Upper lobe of left lung (tissue), 6 donors: ENCODE measurements at places on chromosomes 2 and 18.
A peak's percentile ranks its signal among the peaks of the same experiment; 100 is the strongest.

- no peaks in the 10 kb centered on the region for H3K27me3 ChIP-seq
- H3K27ac ChIP-seq: no peak overlapping the region
- H3K4me1 ChIP-seq: peaks cover 10% of the 10 kb centered on the region
- H3K4me3 ChIP-seq: no peak overlapping the region
- no peak for DNase-seq
Observed at GRCh38 chr2:235132651-235133050, 180.8 kb downstream of the SH3BP4 start.

GRCh38 chr2:102063487-102063911, 71.7 kb downstream of the IL1R2 start:
- DNase-seq: peak; percentile 91
- H3K4me1 ChIP-seq: peaks cover 55% of the 10 kb centered on the region
- H3K36me3 ChIP-seq: no peaks in the 10 kb centered on the region
- H3K27me3 ChIP-seq: no peaks in the 10 kb centered on the region
- no peak overlapping the region for H3K4me3 ChIP-seq
- H3K27ac ChIP-seq: peak overlapping the region; percentile 86

DNA sequence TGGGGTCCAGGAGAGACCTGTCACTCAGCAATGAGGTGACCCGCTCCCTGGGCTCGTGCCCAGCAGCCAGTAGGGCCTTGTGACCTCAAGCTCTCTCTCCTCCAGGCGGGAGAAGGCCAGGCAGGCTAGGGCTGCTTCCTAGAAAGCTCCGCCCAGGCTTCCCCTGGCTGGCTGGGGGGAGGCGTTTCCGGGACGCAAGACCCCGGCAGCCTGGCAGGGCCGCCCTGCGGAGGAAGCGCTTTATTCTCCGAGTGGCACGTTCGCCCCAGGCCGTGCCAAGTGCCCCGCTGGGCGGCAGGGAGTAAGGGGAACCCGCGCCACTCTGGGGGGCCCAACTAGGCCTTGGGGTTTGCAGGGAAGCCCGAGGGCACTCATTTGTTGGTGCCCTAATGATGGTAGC, 21.2 kb upstream of the EPAS1 start:
- no peaks in the 10 kb centered on the region for H3K36me3 ChIP-seq
- H3K27me3 ChIP-seq: no peaks in the 10 kb centered on the region
- peak overlapping the region; percentile 60 for H3K27ac ChIP-seq
- H3K4me3 ChIP-seq: no peak overlapping the region
- H3K4me1 ChIP-seq: peaks cover 34% of the 10 kb centered on the region

DNA sequence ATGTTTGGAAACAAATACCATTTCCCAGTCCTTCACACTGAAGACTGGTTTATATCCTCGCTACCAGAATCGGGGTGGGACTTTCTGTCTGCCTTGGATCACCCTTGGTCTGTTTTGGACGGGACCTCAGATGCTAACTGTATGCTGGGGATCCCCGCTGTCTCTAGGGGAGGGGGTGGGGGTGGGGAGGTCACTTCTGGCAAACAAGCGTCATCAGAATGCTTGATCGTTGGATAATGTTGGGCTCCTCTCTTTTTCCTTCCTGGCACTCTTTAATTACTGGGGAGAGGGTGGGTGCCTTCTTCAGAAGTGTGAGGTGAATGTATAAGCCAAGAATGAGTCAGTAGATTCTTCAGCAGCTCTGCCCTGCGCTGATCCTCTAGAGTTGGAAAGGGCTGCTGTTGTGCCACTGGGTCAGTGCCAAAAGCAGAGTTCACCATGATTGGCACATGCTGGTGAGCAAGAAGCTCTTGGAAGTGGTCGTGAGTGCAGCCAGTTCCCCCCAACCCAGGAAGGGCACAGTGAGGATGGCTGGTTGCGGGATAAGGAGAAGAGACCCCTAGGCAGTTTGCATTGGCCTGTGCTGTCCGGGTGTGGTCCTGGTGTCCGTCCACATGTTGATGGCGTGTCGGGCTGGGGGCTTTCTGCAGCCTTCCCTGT, 32.2 kb downstream of the DGKD start:
- no peak overlapping the region for H3K4me3 ChIP-seq
- H3K4me1 ChIP-seq: peaks cover 49% of the 10 kb centered on the region
- peaks cover 13% of the 10 kb centered on the region for H3K36me3 ChIP-seq
- no peaks in the 10 kb centered on the region for H3K27me3 ChIP-seq

DNA sequence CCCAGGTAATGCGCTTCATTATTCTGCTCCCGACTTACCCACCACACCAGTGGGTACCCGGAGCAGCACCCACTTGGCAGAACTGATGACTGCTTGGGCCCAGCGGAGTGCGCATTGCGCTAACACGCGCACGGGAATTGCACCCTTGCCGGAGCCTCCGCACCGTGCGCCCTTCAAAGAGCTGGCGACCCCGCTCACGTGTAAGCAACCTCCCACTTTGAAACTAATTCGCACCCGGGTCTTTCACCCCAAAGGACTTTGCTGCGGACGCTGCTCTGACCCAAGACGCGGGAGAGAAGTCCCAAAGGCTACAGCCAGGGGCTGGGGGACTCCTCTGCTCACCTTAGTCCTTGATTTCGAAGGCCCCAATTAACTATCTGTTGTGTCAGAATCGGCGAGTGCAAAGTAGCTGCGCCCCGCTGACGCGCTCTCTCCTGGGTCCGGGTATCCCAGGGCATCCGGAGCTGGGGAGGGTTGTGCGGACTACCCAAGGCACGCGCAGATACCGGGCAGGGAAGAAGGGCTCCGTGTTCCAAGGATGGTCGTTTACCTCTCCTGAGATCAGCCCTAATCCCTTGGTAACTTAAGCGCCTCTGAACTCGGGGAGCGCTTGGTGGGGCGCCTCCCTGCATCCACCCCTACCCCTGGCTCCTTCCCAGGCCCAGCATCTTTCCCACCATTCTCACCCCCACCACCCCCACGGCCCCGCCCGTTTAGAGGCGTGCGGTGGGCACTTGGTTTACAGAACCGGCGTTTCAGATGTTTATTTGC, 13.1 kb upstream of the SATB2 start:
- no peak for DNase-seq
- H3K4me3 ChIP-seq: no peak overlapping the region
- no peak overlapping the region for H3K27ac ChIP-seq

GRCh38 chr2:150532879-150533278, 45.4 kb upstream of the RND3 start:
- H3K36me3 ChIP-seq: no peaks in the 10 kb centered on the region
- no peaks in the 10 kb centered on the region for H3K4me1 ChIP-seq
- H3K27me3 ChIP-seq: no peaks in the 10 kb centered on the region
- H3K27ac ChIP-seq: no peak overlapping the region
- DNase-seq: no peak

- no peak overlapping the region for H3K4me3 ChIP-seq
- no peak overlapping the region for H3K27ac ChIP-seq
- no peaks in the 10 kb centered on the region for H3K27me3 ChIP-seq
- DNase-seq: no peak
Observed at GRCh38 chr2:178512484-178512883, 32.2 kb downstream of the PLEKHA3 start.

- H3K27me3 ChIP-seq: no peaks in the 10 kb centered on the region
- no peak for DNase-seq
- no peak overlapping the region for H3K4me3 ChIP-seq
- H3K27ac ChIP-seq: peak overlapping the region; percentile 53
- H3K36me3 ChIP-seq: no peaks in the 10 kb centered on the region
Observed at GRCh38 chr18:7207366-7207915, 23.4 kb upstream of the LRRC30 start.

DNA sequence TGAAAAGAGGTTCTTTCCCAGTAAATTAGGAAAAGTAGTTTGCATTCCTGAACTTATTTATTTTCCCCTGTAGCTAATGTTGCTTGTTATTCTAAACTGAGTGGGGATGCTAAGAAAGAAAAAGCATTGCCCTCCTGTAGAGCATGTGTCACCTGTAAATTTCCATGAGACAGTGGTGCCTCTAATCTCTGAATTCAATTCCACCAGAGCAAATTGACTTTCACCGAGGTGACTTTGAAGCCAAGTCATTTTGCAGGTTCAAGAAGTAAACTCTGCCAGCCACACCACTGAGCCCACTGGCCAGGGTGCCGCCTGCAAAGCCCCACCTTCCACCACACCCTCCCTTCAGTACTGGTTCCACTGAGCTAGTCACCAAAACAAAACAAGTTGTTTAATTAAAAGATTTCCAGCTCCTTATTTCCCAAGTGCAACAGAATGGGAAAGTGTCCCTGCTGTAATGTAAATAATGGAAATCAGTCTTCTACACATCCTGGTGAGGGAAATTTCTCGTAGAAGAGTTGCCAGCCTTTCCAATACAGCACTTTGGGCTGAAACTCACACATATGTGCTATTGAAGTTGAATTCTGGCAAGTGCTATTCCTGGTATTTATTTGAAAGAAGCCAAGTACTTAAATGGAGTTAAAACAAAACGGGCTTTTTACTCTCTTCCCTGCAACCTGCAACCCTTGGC, 254.8 kb downstream of the RNF152 start:
- H3K27me3 ChIP-seq: no peaks in the 10 kb centered on the region
- peaks cover 16% of the 10 kb centered on the region for H3K4me1 ChIP-seq
- no peak overlapping the region for H3K4me3 ChIP-seq
- H3K36me3 ChIP-seq: no peaks in the 10 kb centered on the region

- DNase-seq: no peak
- H3K27me3 ChIP-seq: no peaks in the 10 kb centered on the region
- H3K4me1 ChIP-seq: no peaks in the 10 kb centered on the region
- no peak overlapping the region for H3K4me3 ChIP-seq
- peak overlapping the region; percentile 18 for H3K27ac ChIP-seq
Observed at GRCh38 chr2:109513749-109514588, 99.8 kb downstream of the SEPTIN10 start.

DNA sequence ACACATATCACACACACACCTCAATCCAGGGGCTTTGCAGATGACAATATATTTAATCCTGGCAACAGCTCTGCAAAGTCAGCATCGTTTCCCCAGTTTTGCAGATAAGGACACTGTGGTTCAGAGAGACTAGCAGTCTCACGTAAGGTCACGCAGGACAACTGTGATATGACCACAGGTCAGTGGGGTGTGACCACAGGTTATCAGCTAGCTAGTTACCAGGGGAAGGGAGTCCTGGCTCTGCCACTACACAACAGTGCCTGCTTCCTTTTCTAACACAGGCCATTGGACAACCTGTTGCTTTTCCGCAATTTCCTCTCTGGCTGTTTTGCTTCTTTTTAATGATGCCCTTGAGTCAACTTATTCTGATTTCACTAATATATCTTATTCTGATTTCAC, 33.3 kb downstream of the RBMS1 start:
- H3K27ac ChIP-seq: no peak overlapping the region
- DNase-seq: no peak
- peaks cover 54% of the 10 kb centered on the region for H3K4me1 ChIP-seq
- no peaks in the 10 kb centered on the region for H3K36me3 ChIP-seq

DNA sequence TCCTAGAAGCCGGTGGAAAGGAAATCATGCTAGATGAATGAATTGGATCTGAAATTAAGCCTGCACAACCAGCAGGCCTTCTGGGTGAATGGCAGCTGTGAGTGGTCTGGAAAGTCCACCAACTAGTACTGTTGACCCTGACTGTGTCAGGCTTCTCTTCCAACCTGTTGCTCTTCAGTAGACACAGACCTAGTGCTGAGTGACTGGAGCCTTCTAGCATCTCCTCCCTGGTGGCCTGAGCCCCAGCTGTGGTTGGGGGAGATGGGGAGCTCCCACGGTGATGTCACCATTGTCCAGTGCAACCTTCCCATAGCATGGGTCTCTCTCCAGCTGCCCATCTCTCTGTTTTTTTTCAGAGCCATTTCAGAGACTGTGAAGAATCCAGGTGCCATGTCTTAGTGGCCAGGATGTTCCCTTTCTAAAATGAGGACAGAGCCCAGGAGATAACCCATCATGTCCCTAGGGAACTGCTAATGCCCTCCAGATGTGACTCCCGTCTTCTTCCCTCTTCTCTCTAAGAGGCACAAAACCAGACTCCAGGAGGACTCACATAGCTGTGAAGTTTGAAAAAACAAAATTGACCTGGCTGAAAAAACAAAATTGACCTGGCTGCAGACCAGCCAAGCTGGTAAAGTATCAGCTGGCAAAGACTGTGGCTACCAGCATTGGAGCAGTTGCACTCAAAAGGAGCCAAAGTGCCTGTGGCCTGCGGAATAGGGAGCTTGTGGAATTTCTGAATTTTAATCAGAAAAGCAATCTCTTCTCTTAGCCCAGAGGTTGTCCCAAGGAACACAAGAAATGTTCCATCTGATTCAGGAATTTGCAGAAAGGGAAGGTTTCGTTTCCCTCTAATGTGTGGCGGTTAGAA, 67.4 kb upstream of the RPL31 start:
- no peak overlapping the region for H3K4me3 ChIP-seq
- DNase-seq: no peak
- H3K27me3 ChIP-seq: no peaks in the 10 kb centered on the region
- H3K27ac ChIP-seq: no peak overlapping the region
- no peaks in the 10 kb centered on the region for H3K4me1 ChIP-seq

DNA sequence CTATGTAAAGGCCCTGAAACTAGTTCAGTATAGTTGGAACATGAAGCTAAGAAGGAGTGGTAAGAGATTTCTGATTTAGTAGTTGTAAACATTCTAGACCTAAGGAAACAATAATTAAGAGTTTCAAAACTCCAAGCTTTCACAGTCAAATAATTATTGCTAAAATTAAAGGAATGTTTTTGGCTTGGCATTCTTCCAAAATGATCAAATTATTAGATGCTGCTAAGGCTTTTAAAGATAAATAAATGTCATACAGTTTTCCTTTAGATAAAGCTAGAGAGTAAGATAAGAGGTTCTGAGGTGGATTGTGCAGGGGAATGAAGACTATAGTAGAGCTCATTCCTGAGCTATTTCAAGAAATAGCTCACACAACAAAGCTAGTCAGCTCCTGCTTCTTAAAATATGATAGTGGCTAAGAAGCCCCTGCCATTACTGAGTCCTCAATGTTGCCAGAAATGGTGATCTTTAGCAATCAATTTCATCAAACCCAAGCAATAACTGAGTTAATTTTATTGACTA, 45.3 kb downstream of the ZC3H15 start:
- H3K4me3 ChIP-seq: no peak overlapping the region
- H3K27me3 ChIP-seq: no peaks in the 10 kb centered on the region
- no peak for DNase-seq
- H3K36me3 ChIP-seq: no peaks in the 10 kb centered on the region

GRCh38 chr2:30883822-30884221, 76.6 kb upstream of the CAPN13 start:
- H3K27me3 ChIP-seq: no peaks in the 10 kb centered on the region
- no peak overlapping the region for H3K27ac ChIP-seq
- no peaks in the 10 kb centered on the region for H3K4me1 ChIP-seq
- DNase-seq: no peak

GRCh38 chr18:35923939-35924684, 48.4 kb upstream of the RMP24 start:
- no peaks in the 10 kb centered on the region for H3K4me1 ChIP-seq
- H3K4me3 ChIP-seq: no peak overlapping the region
- no peaks in the 10 kb centered on the region for H3K36me3 ChIP-seq
- no peak for DNase-seq
- no peaks in the 10 kb centered on the region for H3K27me3 ChIP-seq

- no peak overlapping the region for H3K27ac ChIP-seq
- DNase-seq: no peak
- no peaks in the 10 kb centered on the region for H3K36me3 ChIP-seq
- no peaks in the 10 kb centered on the region for H3K4me1 ChIP-seq
- H3K27me3 ChIP-seq: no peaks in the 10 kb centered on the region
Observed at GRCh38 chr2:112144966-112145365, 6.8 kb downstream of the FBLN7 start.
